ENCODE measurements at places on chromosomes 3 and 15. TPM values are rescaled to one million over a fixed set of nuclear protein-coding genes. Genes with fewer than 3 reads are reported as not detected.

GRCh38 chr3:105686278-105686897, 182.4 kb downstream of the CBLB start:
- DNase-seq: no peak

DNA sequence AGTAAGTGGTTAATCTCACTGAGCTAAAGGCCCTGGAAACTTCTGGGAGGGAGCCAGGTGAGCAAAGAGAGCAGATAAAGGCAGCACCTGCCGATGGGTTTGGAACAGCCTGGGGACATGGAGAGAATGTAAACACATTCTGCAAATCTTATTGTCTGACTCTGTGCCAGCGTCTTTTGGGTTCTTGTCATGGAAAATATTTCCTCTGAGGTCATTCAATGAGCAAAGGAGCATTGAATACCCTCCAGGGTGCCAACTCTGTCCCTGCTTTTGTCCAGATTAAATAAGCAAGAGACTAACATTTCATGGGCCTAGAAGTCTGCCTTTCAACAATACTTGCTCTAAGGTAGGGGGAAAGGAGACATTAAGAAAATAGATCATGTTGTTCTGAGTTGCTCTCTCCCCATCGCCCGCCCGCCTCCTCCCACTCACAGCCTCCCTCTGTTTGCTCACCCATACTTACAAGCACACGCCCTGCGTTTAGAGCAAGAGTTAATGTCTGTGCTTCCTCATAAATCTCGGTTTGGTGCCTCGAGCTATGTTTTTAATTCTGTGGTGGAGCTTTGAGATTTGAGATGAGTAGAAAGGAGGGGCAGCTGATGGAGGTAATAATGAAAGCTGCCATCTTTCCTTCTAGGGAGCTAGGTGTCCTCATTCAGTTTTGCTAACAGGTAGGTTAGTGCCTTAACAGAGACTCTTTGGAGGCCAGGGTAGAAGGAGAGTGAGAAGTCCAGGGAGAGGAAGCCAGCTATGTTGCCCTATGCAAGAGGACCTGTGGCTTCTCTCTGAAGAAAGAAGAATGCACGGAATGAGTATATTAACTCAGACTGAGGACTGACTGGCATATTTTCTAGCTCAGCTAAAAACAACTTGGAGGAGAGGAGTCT, 132.9 kb downstream of the TPRG1 start:
- no peak for DNase-seq

GRCh38 chr15:22989576-22990477, 9.7 kb upstream of the CYFIP1 start:
- no peak for DNase-seq

AHSG gene
- total RNA-seq: not detected

DNA sequence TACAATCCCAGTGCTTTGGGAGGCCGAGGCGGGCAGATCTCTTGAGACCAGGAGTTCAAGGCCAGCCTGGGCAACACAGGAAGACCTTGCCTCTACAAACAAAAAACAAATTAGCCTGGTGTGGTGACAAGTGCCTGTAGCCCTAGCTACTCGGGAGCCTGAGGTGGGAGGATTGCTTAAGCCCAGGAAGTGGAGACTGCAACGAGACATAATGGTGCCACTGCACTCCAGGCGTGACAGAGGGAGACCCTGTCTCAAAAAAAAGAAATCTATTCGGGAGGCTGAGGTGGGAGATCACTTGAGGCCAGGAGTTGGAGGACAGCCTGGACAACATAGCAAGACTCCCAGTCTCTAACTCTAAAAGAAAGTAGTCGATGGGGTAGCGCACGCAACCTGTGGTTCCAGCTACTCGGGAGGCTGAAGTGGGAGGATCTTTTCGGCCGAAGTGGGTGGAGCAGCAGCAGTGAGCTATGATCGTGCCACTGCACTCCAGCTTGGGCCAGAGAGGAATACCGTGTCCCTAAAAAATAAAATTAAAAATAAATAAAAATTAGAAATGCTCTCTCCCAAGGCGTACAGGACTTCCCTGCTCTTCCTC, 775 bp downstream of the C3orf33 start:
- DNase-seq: no peak

PRR20G gene
- not detected for total RNA-seq

- no peak for DNase-seq
Measured at GRCh38 chr3:38067508-38068233, 28.7 kb downstream of the DLEC1 start.

EXD1 gene
- not detected for total RNA-seq

DNA sequence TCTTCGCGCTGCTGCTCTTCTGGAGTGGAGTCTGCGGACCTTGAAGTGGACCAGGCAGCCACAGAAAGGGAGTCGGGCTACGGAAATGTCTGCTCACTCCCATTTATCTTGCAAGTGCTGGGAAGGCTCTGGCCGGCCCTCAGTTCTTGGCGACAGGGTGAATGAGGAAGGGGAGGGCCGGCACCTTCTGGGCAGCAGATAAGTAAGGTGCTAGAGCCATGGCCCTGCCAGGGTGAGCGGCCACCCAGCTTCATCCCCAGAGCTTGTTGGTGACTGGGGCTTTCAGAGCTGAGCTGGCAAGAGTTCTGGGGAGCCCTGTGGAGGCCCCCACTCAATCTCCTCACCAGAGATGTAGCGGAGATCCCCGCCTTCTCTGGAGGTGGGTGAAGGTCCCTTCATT, 103.5 kb downstream of the ASB7 start:
- no peak for DNase-seq

DNA sequence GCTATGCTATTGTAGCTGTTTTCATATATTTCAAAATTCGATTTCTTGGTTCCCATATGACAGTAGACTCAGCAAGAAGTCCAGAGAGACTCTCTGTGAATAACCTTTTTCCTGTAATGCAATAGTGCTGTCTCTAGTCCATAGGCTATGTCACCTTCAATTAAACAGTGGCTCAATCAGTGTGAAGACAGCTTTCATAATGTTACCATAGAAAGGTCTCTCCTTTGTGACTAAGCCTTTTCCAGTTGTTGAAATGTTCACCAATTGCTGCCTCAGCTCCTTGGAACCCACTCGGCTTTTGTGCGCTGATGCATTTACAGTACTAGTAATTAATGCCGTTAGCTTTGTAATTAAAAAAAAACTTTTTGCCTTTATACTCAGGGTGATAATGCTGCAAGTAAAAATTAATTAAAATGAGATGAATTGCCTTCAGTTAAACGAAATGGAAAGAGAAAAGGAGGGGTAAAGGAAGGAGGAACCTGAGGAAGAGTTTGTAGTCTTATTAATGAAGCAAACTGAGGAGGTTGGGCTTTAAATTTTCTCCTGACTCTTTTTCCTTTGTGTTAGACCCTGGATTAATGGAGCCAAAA, 214.8 kb downstream of the LSAMP start:
- no peak for DNase-seq

ZNF80 gene
- total RNA-seq: not detected

DNA sequence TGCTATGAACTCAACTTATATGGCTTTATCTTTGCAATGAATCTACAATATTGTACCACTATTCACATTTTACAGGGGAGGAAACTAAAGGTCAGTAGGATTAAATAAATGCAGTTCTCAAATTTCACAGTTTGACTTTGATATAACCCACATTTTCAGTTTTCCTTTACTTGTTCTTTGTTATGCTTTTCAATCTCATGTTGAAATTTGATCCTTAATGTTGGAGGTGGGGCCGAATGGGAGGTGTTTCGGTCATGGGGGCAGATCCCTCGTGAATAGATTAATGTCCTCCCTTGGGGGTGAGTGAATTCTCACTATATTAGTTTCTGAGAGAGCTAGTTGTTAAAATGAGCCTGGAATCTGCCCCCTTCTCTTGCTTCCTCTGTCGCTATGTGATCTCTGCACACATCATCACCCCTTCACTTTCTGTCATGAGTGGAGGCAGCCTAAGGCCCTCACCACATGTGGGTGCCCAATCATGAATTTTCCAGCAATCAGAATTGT, 44.7 kb downstream of the CD200 start:
- DNase-seq: no peak

GRCh38 chr3:59372346-59372745, 322.5 kb upstream of the CFAP20DC start:
- DNase-seq: no peak

DNA sequence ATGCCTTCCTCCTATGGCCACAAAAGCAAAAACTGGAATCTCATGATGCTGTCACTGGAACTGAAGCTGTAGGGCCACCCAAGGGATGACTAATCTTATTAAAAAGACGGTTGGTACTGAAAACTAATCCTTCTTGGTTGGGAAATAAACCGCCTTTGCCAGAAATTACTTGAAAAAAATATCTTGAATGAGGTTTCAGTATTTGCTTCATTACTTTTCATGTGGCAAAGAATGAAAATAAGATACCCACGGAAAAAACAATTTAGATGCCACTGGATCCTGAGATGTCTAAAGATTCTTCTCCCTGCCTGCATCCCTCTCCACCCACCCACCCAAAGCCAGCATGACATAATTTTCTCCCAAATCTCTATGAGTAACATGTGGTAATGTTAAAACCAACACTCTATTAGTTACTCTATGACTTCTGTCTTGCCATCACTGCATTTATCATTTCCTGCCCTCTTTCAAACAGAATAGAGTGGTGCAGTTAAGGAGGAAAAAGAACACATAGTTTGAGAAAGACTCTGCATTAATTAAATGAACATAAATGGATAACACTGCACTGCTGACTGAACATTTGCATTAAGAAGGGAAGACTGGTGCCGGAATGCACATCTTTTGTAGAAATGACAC, 111.8 kb upstream of the DPH6 start:
- DNase-seq: no peak

DNA sequence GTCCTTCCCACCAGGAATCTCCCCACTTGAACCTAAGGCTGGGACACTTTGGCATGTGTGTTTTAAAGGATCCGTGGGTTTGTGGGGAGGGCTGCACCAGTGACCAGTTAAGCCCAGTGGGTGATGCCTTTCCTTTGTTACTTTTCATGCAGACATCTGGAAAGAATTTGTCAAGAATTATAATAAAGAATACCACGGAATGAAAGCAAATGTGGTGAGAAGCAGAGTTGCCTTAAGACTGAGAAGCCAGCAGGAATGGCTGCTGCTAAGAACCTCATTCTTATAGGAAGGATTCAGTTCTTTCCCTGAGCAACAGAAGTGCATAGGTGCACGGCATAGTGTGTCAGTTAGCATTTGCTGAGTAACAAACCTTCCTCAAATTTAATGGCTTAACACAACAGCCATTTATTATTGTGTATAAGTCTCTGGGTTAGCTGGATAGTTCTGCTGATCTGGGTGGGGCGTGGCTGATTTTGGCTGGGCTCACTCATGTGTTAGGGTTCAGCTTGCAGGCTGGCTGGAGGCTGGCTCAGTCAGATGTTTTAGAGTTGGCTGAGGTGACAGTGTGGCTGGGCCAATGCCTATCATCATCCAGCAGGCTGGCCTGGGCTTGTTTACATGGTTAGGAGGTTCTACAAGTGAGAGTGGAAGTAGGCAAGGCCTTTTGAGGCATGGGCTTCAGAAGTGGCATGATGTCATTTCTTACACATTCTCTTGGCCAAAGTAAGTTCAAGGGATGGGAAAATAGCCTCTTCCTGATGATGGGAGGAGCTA, 262.7 kb upstream of the CTDSPL start:
- no peak for DNase-seq

RBP2 gene
- total RNA-seq: not detected

DNA sequence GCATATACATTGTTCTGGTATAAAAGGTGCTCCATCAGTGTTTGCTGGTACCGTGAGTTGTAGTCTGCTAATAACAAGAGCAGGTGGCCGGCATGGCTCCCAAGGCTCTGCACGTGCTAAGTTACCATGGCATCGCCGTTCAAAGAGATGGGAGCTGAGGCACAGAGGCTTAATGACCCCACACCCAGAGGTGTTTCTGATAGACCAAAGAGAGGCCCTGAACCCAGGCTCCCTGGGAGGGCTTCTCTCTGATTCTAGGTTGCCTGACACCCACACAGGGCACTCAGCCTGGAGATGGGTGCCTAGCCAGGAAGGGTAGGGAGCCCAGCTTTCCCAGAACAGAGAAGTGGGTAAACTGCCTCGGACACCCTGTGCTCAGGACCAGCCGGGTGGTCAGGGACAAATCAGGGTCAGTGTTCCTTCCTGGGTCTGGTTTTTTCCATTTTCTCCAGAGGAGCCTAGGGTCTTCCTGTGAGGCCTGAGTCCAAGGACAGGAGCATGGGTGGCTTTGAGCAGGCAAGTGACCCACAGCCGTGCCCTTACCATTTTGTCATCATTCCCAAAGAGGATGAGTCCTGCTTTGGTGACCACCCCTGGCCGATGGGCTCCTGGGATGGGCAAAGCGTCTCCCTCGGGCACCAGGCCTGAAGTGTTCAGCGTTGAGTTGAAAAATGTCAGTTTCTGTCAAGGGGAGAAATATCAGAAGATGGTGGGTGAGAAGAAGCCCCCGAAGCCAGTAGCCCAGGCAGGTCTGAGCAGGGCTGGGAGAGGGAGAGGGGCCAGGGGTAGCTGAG, 27.3 kb downstream of the ALDH1L1 start:
- DNase-seq: peak; percentile 89

GRCh38 chr3:58260261-58260731, 22.7 kb downstream of the ABHD6 start:
- DNase-seq: no peak

CLDN1 gene
- not detected for total RNA-seq

CLEC3B gene
- total RNA-seq: 71.4 TPM

GRCh38 chr3:13075986-13076654, 2.9 kb upstream of the IQSEC1 start:
- no peak for DNase-seq

DNA sequence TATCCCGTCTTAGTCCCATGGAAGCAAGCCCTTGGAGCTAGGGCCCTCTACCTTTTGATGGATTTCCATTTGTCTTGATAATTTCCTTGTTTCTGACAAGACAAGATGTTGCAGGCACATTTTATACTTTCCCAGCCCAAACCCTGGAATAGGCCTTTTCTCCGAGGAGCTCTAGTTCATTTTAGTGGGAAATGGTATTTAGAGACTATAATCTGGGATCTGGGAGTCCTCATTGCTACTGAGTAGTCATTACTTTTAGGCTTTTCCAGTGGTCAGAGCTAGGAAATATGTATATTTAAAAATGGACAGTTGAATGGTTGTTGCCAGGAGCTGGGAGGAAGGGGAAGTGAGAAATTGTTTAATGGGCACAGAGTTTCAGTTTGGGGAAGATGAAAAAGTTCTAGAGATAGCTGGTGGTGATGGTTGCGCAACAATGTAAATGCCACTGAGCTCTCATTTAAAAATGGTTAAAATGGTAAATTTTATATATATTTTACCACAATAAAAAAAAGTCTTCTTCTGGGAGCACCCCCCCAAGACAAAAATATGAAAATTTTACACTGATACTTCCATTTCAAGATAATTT, 31.6 kb downstream of the MLH1 start:
- no peak for DNase-seq

DNA sequence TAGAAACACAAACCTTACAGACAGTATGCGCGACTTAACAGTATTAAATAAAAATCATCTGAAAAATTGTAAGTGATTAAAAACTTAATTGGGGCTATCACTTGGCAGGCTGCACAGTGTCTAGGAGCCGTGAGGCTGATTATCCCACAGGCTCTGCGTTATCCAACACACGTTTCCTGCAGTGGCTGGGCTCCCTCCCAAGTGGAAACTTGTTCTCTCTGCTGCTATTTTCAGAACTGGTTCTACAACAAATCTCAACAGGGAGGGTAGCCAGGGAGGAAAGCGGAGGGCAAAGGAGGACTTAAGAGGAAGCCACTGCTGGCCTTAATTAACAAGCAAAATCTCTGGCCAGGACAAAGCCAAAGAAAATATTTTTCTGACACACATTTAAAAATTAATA, 555.2 kb downstream of the MAGI1 start:
- no peak for DNase-seq

ZNF280D gene
- 48.7 TPM for total RNA-seq
